ENCODE measurements at places on chromosomes 16 and 17.

- DNase-seq = no peak
Observed at GRCh38 chr16:86107215-86107825, 208.4 kb downstream of the IRF8 start.

GRCh38 chr17:77628035-77628434, 330.5 kb upstream of the TNRC6C start:
- DNase-seq = no peak

GRCh38 chr17:57537524-57538410, 207.3 kb downstream of the CCDC182 start:
- DNase-seq = no peak

- DNase-seq = no peak
Observed at GRCh38 chr16:30004424-30004776, 6.4 kb downstream of the DOC2A start.

DNA sequence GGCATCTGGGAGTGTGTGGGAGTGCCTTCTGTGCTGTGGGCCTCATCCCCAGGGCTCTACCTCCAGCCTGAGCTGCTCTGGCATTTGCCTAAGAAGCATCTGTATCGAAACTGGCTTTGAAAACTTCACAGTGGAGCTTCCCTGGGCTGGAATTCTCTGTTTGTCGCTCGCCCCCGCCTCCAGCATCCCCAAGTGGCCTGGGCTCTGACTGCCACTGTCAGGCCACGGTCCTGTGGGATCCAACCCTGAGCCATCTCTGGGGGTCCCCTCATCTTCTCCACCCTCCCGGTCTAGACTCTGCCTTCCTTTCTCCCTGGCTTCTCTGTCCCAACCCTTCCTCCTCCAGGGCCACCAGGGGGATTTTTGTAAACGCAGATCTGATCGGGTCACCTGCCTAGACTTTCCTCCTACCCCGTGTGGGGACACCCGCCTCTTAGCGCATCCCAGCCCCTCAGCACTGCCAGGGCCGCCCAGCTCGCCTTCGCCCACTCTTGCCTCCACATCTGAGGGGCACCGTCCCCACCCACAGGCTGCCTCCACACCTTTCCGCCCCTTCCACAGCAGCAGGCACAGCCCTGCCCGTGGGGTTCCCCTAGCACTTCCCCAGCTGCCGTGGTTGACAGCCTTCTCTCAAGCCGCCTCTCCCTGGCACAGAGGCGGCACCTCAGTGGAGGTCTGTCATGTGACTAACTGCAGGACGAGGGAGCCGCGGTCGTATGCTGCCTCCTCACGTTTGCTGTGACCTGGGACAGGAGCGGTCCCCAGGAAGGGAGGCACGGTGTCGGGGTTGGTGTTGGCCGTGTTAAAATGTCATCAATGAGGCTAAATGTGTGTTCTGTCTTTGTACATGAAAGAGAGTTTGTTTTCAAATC, 12.0 kb downstream of the TBC1D24 start:
- DNase-seq = peak; percentile 48

- no peak for DNase-seq
Observed at GRCh38 chr16:19589771-19590302, 34.3 kb downstream of the VPS35L start.

DNA sequence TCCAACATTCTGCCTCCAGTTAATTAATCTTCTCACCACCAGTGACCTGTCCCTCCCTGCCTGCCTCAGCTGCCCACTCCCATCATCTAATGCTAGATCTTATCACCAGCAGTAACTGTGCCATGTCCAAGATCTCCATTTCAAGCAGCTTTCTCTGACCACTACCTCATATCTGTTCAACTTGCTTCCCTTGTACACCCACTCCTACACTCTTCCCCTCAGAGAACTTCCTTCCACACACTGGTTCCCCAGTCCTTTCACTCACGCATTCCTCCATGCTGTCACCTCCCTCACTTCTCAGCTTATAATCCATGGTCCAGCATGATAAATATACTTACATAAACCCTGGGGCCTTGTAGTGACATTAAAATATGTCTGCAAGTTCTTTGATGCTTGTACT, 31.8 kb upstream of the DYNLL2 start:
- no peak for DNase-seq

- DNase-seq = no peak
Observed at GRCh38 chr17:7465597-7466275, 13.7 kb downstream of the ZBTB4 start.

DNA sequence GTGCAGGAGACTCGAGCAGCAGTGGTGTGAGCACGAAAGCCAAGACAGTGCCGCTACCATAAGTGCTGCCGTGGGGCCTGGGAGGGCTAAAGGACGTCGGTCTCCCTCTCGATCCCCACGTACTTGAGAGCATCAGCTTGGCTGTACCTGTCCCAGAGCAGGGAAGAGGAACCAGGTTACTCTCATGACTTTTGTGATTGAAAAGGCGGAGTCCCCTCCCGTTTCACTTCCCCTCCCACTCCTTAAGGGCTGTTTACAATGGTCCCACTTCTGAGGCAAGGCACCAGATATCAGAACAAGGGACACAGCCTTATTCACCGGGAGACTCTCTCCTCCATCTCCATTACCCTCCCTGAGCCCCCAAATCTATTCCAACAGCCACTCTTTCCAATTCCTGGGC, 20.1 kb downstream of the CNTNAP1 start:
- no peak for DNase-seq

DNA sequence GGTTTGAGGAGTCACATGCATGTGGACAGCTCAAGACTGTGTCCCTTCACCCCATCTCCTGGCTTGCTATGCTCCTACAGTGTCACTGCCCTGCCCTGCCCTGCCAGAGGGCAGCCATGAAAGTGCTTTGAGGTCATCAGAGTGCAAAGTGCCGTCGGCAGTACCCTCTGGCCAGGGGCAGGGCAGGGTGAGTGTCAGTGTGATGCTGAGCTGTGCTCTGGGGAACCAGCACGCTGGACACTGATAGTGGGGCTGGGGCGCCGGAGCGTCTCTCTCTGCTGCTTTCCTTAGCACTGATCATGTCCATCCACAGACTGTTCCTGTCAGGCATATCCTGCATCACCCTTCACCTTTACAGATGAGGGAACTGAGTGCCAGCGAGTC, 1.6 kb upstream of the SPATA32 start:
- DNase-seq = no peak

GRCh38 chr16:62254847-62255246, 218.6 kb upstream of the CDH8 start:
- no peak for DNase-seq

GRCh38 chr17:81388091-81388611, 7.1 kb upstream of the BAHCC1 start:
- no peak for DNase-seq

DNA sequence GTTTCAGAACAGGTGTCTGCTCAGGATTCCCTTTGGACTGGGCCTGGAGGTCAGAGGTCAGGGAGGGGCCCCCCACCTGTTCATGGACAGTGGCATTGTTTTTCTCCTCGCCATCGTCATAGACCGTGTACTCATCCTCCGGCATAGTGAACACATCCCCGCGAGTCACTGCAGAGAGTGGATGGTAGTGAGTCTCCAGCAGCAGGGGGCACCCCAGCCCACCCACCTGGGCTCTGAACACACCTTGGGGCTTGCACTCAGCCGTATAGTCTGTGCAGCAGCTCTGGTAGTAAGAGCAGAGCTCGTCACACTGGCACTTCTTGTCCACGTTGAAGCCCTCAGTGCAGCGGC, 448 bp downstream of the VTN start:
- no peak for DNase-seq

DNA sequence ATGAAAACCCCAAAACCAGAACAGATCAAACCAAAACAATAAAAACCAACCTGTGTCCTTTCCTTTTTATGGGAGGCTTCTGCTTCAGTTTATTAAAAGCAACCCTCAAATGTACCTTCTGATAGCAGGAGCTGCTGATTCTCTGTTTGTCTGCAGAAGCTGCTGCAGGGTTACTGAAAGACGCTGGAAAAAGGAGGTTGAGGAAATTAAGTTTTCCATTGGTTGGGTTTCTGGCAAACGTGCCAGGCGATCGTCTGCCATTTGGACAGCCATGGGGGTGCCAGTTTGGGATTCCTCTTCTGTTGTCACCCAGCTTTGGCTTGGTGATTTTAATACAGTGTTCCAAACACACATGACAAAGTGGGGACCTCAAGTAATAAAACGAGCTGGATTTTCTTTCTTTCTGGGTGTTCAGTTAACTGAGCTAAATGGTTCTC, 185.4 kb upstream of the ZFHX3 start:
- DNase-seq = no peak

DNA sequence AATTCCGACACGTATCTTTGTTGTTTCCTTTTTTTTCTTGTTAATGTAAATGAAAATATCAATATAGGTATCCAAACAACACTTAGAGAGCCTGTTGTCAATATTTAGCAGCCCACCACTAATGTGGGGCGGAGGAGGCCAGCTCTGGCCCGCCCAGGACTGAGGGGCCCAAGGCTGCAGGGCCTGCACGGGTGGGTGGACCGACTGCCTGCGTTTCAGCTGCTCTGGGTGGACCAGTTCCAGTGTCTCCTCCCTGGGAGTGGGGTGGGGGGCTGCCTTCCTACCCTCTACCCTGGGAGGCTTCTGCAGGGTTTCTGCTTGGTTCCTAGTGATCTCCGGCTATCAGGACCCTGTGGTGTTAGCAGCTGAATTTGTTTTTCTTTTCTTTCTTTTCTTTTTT, 15.9 kb upstream of the ADGRG1 start:
- DNase-seq = no peak

DNA sequence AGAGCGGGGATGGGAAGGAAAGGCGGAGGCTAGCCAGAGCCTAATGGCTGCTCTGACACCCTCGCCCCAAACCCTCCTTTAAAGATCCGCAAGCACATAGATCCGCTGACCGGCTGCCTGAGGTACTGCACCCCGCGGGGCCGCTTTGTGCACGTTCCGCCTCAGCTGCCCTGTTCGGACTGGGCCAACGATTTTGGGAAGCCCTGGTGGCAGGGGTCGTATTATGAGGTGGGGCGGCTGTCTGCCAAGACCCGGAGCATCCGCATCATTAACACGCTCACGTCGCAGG, 663 bp downstream of the CYB5D1 start:
- no peak for DNase-seq

GRCh38 chr16:57283959-57284208, 588 bp downstream of the PLLP start:
- no peak for DNase-seq

DNA sequence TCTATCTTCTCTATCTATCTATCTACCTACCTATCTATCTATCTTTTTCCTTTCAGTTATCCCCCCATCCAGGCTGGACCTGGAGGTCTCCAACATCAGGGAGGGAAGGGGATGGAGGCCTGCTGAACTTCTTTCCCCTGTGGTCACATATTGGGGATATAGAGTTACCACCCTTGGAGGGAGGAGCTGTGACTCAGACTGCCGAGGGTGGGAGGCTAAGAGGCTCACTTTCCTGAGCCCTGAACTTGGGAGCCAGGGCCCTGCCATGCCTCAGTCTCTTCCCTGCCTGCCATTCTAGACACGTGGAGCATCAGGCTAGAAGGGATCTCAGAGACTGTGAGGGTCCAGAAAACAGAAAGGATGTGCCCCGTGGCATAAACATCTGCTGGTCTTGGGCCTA, 8.4 kb downstream of the LRRC3C start:
- DNase-seq = no peak

DNA sequence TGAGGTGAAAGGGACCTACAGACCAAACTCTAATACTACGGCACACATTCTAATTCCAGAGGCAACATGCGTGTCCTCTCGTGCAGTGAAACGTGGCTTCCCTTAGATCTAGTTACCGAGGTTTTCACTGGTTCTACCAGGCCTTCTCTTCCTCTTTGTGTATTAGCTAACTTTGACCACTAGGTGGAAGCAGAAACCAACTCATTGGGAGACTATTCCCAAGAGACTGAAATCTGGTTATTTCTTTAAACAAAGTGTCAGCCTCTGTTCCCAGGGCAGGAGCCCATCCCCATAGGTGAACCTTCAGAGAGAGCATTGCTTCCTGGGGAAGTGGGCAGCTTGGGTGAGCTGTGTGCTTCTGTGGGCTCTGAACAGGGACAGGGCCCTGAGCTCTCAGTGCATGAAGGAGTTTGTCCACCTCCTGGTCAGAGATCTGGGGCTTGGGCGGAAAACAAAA, 19.7 kb upstream of the RCVRN start:
- no peak for DNase-seq

GRCh38 chr17:28693869-28694268, 17.8 kb downstream of the PROCA1 start:
- no peak for DNase-seq

DNA sequence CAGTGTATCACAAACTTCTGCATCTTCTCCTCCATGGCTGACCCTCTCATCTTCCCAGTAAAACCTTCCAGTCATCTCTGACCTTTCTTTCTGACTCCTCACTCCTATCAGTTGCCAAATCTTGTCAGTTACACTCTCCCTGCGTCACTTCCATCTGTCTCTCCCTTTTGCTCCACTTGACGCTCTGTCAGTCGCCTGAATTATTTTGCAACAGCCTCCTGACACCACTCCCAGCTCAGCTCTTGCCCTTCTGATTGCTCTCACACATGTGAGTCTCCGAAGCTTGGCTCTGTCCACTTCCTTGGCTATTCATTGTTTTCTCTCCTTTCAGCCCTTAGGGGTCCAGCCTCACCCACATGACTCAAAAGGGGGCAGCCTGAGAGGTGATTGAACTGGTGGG, 27.7 kb downstream of the DHRS7C start:
- no peak for DNase-seq

- no peak for DNase-seq
Observed at GRCh38 chr16:67673712-67674580, 7.3 kb downstream of the C16orf86 start.

DNA sequence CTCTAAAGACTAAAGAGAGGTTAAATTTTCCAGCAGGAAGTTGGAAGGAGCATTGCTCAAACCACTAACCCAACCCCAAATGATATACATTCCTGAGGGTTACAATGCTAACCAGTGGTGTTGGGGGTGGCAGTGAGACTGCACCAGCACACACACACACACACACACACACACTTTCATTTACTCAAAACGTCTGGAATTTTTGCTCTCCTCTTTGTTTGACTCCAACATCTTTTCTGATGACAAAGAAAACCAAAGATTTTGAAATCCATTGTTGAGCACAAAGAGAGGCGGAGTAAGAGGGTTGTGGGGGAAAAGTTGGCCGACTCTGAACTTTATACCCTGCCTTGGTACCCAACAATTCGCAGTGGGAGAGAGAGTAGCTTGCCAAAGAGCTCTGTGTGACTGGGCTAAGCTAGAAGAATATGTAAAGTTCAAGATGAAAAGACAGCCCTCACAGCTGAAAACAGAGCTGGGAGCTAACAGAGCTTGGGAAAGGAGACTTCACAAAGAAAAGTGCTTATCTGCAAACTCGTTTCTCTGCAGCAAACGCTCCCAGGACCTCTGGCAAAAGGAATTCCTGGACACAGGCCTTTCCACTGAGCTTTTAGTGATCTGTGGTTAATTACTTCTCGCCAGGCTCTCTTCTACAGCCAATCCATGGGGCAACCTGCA, 426.0 kb upstream of the CDH11 start:
- DNase-seq = no peak

DNA sequence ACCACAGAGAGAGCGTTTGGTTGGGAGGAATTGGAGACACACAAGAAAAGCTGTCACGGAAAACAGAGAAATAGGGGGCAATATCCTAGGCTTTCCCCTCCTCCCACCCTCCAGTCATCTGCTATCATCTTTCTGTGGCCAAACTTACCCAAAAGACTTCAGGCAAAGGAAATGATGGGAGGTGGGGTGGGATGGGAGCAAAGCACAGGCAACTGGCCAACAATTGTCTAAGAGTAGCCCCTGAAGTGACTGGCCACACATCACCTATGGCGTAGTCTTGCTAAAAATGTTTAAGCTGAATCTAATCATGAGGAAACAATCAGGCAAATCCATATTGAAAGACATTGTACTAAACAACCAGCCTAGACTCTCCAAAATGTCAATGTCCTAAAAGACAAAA, 46.9 kb upstream of the ALOX12 start:
- DNase-seq = no peak

GRCh38 chr17:3012926-3013581, 50.4 kb downstream of the OR1D5 start:
- peak; percentile 8 for DNase-seq
